LHCN-M2 (cell line): ENCODE measurements at places on chromosomes 7 and 10. TPM values are rescaled to one million over a fixed set of nuclear protein-coding genes. Genes with fewer than 3 reads are reported as not detected.

DNA sequence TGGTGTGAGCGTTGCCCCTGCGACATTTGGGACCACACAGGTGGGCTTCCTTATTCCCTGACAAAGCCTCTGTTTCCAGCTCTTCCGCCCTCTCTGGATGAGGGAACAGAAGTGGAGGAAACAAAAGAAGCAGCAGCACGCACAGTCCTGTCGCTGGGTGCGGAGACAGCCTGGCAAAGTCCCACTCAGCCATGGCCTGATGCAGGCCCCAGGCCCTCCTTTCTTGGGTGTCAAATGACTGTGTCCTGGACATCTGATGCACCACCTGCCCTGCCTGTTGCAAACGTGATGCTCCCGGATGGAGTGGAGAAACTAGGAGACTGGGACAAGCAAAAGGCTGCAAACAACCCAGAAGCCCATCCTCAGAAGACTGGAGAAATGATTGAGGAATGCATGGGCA, 20.7 kb downstream of the ZMIZ2 start:
- no peak for DNase-seq

GRCh38 chr10:88553116-88553752, 29.9 kb downstream of the RNLS start:
- DNase-seq = peak; percentile 85

Gene CALHM1
- not detected in 2 replicates for total RNA-seq

- no peak for DNase-seq
These were observed 26.4 kb downstream of the ZNRF2 start for GRCh38 chr7:30310674-30311362.

DNA sequence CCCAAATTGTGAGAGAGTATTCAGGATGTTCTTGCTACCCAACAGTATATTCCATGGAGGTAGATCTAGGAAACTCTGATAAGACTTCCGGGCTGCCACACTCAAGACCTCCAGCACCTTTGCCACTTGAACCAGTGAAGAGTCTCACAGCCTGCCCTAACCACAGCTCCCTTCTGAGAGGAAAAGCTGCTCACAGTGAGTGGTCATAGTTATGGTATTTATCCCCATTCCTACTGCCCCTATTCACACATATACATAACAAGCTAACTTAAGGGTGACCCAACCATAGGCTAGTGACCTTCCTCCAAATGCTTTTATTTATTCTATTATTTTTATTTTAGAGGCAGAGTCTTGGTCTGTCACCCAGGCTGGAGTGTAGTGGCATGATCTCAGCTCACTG, 156.3 kb downstream of the PTEN start:
- no peak for DNase-seq

DNA sequence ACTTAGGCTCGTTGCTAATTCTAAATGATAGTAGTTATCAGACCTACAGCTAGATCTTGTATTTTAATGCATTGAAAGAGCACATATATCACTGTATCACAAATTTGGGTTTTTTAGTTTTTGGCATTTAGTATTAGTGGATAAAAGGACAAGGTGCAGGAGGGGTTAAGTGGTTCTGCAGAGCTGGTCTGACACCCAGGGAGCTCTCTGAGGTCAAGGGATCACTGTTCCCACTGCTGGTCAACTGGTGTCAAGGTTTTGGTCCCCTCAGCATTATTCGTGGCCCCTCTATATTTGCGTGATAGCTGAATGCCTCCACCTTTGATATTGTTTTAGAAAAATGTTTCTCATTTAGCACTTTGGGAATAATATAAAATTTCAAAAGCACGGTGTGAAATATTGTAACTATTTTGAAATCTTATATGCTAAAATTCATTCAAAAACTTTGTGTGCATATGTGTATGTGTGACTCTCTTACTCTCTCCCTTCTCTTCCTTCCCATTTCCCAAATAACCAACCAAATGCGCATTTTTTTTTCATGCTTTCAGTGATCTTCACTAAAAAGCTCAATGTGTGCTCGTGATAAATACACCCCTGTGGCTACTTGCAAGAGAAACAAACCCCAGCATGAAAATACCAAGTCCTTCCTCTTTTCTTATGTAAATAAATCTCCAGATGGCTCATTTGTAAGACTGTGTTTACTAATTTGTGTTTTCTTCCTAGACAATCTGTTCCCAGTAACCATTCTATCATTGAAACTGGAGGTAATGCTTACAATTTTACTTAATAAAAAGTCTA, 309.2 kb downstream of the FGFR2 start:
- DNase-seq = no peak

Gene CPA1
- total RNA-seq = 0.23 TPM in 1 of 2 replicates, not detected in the other

DNA sequence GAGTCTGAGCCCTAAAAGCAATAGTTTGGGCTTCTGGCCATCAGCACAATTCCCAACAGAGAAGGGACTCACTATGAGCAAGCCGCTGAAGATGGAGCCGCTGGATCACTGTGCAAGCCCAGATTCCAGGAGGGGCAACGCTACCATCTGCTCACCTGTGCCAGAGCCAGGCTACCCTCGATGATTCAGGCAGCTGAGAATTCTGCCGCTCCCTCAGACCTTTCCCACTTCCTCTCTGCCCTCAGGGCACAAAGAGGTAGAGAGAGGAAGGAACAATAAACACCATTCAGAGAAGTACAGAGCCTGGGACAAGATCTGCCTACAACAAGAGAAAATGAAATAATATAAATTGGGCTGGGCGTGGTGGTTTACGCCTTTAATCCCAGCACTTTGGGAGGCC, 98.1 kb downstream of the MYOF start:
- DNase-seq = no peak

Gene FAM25G
- total RNA-seq = not detected in 2 replicates

DNA sequence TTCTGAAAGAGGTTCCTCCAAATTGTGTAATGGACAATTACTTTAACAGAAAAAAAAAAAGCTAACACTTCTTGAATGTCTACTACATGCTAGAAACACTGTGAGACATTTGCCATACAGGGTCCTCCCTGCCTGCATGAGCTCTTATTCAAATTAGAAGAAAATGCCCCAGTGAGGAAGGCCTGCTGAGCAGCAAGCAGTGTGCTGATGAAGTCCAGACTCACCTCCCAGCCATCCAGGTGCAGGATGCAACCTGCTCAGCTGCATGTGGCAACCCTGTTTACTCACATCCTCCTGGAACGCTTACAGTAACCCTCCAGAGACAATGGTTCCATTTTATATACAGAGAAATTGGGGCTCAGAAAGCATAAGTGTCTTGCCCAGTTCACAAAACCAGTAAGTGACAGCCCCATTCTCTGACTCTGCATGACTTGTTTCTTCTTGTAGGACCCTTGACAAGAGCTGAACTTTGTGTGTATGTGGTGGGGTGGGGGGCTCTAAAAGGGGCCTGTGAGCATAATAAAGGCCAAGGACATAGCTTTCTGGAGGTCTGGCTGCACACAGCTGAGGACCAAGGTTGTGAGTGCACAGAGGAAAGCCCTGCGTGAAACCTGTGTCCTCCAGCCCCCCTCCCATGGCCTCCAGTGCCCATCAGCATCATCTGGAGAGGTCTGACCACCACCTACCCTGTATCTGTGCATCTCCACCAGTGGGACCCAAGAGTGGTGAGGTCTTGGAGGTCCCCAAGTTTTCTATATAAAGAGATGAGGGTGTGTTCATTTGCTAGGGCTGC, 387.8 kb downstream of the GRID1 start:
- DNase-seq = no peak

Gene BLOC1S2
- 83.8 and 86.3 TPM in 2 replicates for total RNA-seq

- DNase-seq = no peak
These were observed 82.8 kb upstream of the FGFR2 start for GRCh38 chr10:121680879-121681655.

DNA sequence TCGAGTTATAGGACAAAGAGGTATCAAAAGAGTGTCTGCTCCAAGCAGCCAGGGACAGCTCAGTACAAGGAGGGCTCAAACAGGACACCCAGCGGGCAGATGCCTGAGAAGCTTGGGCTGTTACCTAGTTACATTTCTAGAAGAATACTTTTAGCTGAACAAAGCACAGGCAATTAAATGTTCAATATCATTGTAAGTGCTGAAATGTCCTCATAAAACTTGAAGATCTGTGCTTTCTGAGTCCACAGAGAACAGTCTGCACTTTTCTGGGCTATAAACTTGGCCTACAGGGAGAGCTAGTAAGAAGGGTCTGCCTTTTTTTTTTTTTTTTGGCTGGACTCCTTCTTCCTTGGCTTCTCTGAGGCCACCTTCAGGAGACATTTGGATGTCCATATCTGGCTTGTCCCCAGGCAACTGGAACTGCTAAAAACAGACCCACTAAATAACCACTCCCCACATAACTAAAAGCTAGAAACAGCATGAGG, 123.2 kb downstream of the SLC16A9 start:
- peak; percentile 2 for DNase-seq

DNA sequence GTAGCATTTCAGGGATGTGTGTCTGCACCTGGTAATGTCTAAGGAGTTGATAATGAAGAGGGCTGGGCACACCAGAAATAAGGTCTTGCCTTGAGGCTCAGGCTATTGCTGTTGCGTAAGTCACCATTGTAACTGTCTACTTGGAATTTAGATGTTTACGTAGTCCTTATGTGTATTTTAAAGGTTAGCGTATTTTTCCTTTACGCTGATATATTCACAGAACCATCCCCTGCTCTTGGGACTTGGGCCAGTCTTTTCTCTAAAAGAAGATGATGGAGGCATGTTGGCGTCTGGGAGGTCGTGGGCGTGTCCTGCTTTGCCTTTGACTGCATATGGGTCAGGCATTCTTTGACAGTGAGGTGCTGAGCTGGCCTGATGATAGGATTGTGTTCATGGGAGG, 14.7 kb downstream of the WDR37 start:
- DNase-seq = no peak

DNA sequence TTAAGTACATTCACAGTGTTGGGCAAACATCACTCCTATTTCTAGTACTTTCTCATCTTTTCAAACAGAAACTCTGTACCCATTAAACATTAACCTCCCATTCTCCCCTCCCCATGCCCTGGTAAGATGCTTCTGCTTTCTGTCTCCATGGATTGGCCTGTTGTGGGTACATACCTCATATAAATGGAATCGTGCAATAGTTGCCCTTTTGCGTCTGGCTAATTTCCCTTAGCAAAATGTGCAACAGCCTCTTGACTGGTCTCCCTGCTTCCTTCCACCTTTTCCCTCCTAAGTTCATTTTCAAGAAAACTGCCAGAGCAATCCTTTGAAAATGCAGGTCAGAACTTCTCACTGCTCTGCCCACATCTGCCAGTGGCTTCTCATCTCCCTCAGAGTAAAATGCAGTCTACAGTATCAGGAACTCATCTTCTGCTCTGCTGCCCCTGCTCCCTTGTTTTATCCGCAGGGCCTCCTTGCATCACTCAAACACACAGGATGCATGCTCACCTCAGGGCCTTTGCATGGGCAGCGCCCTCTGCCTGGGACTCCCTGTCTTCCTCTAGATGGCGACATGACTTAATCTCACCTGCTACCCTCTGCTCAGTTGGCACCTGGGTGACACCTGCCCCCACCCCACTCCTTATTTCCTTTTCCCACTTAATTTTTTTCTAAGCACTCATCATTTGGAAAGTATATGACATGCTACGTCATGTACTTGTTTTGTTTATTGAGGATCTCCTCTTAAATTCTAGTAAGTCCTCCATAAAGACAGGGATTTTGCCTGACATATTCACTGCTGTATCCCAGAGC, 44.3 kb upstream of the ECHDC3 start:
- no peak for DNase-seq

Gene MEIG1
- total RNA-seq = not detected in 2 replicates

DNA sequence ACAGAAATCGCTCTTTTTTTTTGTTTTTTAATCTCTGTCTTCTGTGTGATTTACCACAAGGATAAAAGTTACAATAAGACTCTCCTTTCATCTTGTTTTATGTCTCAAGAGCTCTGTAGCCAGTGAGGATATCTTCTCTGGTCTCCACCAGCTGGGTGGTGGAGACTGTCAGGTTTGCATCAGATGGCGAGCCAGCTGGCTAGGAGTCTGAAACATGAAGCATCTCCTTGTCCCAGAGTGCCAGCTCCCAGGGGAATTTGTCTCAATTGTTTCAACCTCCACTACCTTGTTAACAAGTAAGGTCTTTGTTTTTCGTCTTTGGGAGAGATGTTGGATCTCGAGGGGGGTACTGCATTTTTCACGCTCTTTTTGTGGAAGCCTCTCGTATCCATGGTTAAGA, 47.3 kb downstream of the FRMPD2 start:
- no peak for DNase-seq

GRCh38 chr7:144674550-144674949, 161.3 kb downstream of the TPK1 start:
- no peak for DNase-seq

Gene AFAP1L2
- under 0.01 TPM in 1 of 2 replicates, not detected in the other for total RNA-seq

Gene CUZD1
- 2.5 and 4.8 TPM in 2 replicates for total RNA-seq

DNA sequence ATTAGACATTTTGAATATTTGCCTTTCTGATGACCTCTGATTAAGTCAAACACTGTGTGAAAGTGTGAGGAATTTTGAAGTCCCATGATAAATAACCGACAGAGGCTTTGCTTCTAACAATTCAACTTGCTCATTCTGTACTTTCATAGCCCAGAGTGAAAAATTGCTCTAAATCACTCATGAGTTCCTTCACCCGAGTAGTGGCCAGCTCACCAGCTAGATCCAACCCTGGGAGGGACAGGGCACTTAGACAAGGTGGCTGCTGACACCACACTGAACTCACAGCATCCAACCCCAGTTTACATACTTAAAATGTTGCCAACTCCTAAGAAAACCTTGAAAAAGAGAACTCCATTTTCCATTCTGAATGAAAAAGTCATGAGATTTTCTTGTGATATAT, 80.0 kb upstream of the LYZL1 start:
- DNase-seq = no peak

Gene KLF14
- total RNA-seq = not detected in 2 replicates

- peak; percentile 89 for DNase-seq
These were observed 8.7 kb downstream of the STARD3NL start for GRCh38 chr7:38186593-38187314.

Gene NCF1
- total RNA-seq = not detected in 2 replicates

Gene HECW1
- not detected in 2 replicates for total RNA-seq

DNA sequence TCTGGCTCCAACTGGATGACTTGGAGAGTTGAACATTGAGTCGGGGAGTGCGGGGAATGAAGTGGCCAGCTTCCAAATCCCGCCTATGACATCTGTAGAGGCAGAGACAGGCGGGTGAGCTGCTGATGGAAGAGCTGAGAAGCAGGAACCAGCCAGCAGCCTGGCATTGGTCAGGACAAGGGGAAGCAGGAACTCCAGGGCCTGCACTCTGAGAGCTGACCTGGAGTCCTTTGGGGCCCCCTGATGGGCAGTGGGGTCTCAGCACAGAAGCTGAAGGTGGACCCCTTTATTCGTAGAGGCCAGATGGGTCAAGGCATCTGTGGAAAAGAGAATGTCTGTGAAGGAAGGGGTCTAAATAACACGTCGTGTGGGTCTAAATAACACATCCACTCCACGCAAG, 57.0 kb downstream of the SEC61G start:
- DNase-seq = no peak

Gene PKD2L1
- total RNA-seq = not detected in 2 replicates

Gene ITIH2
- total RNA-seq = not detected in 2 replicates
